Occipital lobe (tissue), 3 donors: ENCODE measurements at places on chromosomes 4 and X. TPM values are rescaled to one million over a fixed set of nuclear protein-coding genes. Genes with fewer than 3 reads are reported as not detected.
A peak's percentile ranks its signal among the peaks of the same experiment; 100 is the strongest.

GRCh38 chr4:45846016-45846415 is 277.8 kb downstream of the GABRG1 start:
- DNase-seq: no peak

- DNase-seq: no peak
Observed at GRCh38 chrX:154010330-154011087, 9.2 kb downstream of the IRAK1 start.

DNA sequence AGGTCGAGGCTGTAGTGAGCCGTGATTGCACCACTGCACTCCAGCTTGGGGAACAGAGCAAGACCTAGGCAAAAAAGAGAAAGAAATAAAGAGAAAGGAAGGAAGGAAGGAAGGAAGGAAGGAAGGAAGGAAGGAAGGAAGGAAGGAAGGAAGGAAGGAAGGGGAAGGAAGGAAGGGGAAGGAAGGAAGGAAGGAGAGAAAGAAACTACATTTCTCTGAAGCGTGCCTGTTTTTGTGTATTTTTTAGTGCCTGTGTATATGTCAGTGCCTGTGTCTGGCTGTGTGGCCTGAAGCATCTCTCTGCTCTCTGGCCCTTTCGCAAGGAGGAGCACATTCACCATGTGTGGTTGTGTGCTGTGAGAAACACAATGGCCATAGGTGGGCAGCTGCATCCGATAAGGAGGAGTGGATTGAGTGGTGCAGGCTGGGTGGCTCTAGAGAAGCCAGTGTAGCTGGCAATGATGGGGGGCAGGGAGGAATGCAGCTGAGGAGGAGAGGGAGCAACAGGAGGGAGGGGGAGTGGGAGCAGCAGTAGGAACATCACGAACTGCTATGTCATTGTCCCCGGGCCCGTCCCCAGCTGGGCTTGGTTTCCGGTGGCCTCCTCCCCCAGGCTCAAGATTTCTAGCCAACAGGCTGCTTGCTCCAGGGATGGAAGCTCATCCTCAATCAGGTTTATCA is 11.4 kb downstream of the SYN1 start:
- peak; percentile 8 for DNase-seq

DNA sequence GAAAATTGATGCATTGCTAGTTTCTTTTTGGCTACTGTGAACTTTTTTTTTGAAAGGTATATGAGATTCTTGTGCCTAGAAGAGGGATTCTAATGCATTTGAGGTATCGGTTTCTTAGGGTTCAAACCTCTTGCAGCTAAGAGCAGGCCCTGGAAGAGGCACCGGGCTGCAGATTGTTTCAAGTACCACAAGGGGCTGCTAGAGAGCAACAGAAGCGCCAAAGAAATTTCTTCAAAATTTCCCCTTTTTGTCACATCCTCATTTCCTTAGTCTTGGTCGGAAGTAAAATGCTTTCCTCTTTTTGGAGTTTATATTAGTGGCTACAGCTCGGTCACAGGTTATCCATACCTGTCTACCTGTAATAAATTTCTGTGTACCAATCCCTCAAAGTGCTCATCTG is 89.8 kb downstream of the PDGFRA start:
- DNase-seq: no peak

DNA sequence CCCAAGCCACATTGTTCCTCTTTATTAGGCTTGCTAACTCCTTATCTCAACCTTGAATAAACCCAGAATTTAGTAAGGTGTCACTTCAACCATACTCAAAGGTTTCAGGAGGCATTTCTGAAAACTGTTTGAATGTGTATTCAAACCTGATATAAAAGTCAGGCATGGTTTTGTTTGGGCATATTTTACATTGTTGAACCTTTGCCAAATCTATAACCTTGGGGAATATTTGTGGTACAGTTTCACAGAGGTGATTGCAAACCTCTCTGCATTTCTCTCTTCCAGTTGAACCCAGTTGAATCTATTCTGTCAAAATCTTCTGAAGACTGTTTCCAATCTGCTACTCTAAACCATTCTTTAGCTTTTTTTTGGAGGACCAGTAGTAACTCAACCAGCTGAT is 409.0 kb downstream of the TECRL start:
- no peak for DNase-seq

GRCh38 chrX:24480400-24480865 is 15.3 kb downstream of the PDK3 start:
- DNase-seq: no peak

DNA sequence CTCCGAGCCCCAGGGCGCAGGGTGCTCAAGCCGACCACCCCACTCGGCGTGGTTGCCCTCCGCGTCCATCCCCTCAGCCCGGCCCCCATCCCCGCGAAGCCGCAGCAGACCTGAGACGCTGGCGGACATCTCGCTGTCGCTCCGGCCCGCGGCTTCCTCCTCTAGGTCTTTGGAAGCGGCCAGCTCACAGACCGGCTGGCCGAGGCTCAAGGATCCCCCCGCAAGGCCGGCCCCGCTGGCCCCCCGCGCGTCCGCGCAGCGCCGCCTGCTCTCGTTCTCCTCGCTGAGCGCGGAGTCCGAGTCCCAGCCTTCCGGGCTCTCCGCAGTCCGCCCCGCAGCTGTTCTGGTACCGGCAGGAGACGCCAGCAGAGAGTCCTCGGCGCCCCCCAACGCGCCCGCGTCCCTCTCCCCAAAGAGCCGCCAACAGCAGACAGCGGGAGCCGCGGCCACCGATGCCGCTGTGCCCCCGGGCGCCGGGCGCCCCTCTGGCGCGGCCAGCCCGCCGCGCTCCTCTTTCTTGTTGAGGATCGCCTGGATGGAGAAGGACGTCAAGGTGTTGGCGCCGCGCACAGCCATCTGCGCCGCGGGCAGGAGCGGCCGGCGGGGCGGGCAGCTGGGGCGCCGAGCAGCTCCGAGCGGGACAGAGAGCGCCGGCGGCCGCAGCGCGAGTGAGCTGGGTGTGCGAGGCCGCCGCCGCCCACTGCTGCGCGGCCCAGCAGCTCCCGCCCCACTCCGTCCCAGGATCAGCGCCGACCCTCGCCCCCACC is at the start of gene NKX3-2:
TSS of gene NKX3-2 (minus strand) at position 670 of the 767 bp plus-strand sequence. CDS start at position 576, 94 bp downstream.
- DNase-seq: no peak

DNA sequence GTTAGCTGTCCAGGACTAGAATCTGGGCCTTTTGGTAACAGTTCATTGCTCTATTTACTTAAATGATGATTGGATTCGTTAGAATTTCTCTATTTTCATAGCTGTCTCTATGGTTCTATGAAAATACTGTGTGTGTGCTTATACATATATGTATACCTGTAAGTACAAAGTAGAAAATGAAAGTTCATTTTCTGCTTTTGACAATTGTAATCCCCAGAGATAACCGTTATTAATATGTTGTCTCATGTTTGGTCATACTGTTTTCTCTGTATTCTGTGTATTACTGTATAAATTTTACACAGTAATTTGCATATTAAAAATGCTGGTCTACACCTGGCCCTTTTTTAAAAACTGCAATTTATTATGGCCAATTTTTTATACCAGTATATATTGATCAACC is 55.4 kb downstream of the CLCN3 start:
- no peak for DNase-seq

DNA sequence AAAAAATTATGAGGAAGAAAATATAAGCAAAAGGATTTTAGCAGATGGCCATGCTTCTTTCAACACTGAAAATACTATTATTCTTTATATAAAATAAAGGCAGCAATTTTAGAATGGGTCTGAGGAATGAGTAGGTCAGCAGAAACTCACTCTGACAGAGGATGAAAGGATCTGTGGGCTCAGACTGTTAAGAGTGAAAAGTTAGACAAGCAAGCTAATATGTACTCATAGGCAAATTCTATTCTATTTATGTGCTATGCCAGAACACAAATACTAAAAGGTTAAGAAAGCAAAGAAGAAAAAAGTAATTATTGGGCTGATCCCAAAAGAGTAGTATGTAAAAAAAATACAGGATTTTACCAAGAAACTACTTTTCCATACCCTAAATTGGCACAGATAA is 13.9 kb downstream of the LCORL start:
- DNase-seq: no peak

DNA sequence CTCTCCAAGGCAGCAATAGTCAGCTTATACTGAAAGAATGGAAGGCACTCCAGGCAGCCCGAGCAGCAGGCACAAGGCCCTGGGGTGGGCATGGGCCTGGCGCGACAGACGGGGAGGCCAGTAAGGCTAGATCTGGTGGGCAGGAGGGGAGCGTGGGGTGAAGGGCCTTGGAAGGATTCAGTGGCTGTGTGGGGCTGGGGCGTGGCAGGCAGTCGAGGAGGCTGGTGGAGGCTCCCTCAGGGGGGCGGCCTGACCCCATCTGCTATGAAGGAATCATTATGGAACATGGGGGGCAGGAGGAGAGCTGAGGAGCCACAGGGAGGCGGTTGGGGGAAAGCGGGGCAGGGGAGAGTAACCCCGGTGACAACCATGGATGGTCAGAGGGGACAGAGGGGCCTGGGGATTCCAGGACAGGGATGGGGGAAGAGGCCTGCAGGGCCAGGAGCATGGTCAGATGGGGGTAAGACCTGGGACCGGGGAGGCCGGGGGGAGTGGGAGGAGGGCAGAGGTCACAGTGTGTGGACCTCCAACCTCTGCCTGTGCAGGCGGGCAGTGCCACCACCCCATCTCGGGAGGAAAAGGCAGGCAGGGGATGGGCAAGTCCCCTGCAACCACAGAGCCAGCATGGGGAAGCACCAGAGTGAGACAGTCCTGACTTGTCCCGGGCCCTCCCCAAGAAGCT is 70.3 kb downstream of the ACOX3 start:
- no peak for DNase-seq

DNA sequence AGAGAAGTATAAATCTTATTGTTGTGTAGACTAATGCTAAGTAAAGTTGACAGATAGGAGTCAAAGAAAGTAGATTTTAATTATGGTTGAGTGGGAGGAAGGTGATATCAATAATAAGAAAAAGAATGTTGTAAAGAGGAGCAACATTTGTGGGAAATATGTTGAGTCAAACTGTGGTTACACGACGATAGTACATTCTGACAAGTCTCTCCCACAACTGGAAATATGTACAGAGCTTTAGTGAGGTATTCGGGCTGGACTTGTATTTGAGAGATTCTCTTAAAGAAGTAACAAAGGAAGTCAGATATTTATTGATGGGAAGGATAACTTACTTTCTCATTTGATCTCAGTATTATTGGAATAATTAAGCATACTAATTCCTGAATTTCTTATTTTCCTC is 525.3 kb upstream of the MAGEB2 start:
- DNase-seq: no peak

- DNase-seq: no peak
Observed at GRCh38 chr4:54971474-54971950, 153.9 kb downstream of the KDR start.

DNA sequence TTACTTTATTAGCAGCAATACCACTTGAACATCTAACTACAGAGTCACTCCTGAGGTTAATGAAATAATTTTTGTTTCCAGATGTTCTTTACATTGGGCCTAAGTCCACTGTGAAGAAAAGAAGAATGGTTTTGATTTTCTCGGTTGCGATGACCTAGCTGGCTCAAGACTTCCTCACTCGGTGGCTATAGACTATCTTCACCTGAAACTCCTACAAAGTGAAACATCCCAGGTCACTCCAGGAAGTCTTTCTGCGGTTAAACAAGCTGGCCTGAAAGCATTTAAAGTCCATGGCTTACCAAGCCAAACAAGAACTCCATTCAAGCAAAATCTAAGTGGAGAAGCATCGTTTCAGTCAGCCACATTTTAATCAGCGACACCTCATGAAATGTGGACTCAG is 13.7 kb upstream of the SORBS2 start:
- DNase-seq: no peak

Gene SSX4
- total RNA-seq: not detected

Gene HTR2C
- 0.31 TPM for total RNA-seq

Gene CD40LG
- not detected for total RNA-seq

Gene MRPL1
- total RNA-seq: 40.9 TPM
